ENCODE measurements at places on chromosomes 1 and 21.
A peak's percentile ranks its signal among the peaks of the same experiment; 100 is the strongest.

- no peak for DNase-seq
Measured at GRCh38 chr1:183517401-183517800, 45.1 kb downstream of the SMG7 start.

- DNase-seq: no peak
Measured at GRCh38 chr1:11331036-11331944, 58.3 kb downstream of the UBIAD1 start.

- DNase-seq: no peak
Measured at GRCh38 chr1:34709547-34709946, 45.3 kb upstream of the GJB5 start.

DNA sequence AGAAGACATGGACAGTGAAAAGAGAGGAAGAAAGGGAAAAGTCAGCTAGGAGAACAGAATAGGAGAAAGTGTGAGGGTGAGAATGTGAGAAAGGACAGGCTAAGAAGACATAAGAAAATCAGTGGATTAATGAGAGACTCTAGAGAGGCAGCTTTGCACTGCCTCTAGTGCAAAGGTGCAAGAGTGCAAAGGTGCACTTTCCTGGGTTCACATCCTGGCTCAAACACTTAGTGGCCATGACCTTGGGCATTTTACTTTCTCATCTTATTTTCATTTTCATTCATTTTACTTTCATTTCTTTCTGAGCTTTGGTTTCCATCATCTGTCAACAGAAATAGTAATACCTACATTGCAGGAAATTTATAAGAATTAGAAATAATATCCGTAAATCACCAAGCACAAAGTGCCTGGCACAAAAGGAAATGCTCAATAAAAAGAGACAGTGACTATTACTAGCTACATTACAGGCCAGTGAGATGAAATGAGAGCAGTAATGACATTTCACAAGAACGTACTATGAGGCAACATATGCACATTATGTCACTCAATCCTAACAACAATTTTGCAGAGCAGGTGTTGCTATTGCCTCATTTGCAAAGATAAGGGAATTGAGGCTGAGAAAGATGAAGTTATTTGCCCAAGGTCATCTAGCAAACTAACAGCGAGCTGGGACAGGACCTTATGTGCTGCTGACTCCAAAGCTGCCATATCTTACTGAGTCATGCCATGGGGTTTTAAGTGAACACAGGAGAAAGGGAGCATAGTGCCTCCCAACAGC lies 107.0 kb upstream of the TLR5 start:
- no peak for DNase-seq

- no peak for DNase-seq
Measured at GRCh38 chr1:109793089-109793485, 29.4 kb upstream of the EPS8L3 start.

DNA sequence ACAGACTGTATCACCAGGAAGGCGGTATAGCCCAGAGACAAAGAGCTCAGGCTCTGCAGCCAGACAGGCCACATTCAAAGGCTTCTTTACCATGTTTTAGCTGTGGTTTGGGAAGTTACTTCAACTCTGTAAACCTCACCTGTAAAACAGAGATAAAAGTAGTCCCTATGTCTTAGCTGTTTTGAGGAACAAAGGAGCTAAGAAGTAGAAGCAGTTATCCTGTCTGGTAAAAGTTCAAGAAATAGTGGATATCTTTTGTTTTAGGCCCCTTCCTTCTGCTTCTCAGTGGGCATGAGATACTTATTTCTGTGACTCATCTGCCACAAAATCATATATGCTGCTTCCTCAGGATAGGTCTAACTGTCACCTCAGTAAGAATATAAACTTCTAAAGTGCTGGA lies 6.5 kb downstream of the CD34 start:
- DNase-seq: no peak

- no peak for DNase-seq
Measured at GRCh38 chr1:177282976-177283375, 112.2 kb downstream of the BRINP2 start.

DNA sequence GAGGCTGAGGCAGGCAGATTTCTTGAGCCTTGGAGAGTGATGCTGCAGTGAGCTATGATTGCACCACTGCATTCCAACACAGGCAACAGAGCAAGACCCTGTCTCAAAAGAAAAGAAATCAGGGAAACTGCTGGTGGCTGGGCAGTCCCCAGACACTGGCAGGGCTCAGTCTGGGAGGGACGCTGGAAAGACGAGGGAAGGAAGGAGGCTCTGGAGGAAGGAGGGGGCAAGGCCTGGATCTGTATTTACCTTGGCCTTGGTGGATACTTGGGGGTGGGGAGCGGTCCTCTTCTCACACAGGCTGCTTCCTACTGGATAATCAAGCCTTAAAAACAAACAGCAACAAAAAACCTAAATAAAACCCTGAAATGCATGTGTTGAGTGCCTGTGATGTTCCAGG lies 24.4 kb downstream of the KCNQ4 start:
- no peak for DNase-seq

- no peak for DNase-seq
Measured at GRCh38 chr1:98342566-98342965, 319.0 kb upstream of the SNX7 start.

DNA sequence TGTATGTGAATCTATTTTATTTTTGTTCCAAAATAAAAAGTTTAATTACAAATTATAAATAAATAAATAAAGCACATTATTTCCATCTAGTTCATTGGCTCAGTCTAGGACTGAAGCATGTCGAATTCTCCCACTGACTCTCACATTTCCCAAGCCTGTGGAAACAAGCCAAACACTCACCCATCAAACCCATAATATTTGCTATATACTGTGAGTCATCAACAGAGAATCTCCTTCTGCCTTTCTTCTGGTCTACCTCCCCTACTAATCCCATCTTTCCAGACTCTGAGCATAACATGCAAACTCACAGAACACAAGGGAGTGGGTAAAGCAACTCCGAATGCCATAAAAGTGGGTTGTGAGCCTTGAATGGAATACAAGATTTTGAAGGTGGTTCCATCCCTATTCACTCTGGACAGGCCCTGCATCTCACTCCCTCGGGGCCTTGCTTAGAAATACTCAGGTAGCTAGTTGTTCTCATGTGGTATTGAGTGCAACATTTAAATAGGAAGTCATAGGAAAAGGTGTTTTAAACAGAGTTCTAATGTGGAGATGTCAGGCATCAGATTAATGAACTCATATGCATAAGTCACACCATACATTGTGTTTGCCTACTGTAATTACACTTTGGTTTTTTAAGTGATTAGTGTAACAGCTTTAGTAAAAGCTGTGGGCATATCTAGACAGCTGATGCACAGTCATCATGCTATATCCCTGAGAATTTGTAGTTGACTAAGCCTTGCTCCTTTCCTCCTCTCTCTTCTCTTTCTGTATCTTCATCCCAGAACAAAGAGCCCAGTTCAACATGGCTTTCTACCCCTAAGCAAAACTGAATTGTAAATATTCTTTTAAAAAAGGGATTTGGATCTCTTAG lies 47.0 kb downstream of the F5 start:
- DNase-seq: no peak

- no peak for DNase-seq
Measured at GRCh38 chr1:156895927-156896326, 2.4 kb downstream of the PEAR1 start.

DNA sequence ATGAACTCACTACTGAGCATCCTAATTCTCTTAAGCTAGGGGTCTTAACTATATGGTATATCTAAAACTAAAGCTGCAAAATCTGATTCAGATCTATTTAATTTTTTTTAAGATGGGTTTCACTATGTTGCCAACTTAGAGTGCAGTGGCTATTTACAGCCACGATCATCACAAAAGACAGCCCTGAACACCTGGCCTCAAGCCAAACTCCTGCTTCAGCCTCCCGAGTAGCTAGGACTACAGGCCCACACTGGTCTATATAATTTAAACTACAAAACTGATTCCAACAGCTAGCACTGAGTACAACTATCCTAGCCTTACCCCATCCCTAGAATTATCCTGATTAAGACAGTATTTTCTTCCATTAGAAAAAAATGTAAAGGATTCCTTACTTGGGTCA lies 37.1 kb downstream of the EIF4G3 start:
- no peak for DNase-seq

DNA sequence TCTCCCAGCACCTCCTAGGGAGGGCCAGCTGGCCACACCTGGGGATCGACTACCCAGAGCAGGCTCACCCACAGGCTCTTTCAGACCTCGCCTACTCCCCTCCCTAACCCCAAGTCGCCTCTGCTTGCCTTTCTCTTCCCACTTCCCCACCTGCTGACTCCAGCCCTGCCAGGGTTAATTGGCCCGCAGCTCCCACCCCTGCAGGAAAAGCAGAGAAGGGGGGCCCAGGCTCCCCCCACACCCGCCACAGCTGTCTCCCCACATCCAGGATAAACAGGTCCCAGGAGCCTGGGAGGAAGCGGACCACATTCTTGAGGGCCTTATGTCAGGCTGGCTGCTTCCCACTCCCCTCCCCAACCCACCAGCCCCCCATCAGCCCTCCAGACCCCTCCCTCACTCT lies 45.0 kb downstream of the TAS1R2 start:
- no peak for DNase-seq

- no peak for DNase-seq
Measured at GRCh38 chr1:85573322-85573721, 7.2 kb upstream of the CCN1 start.

GRCh38 chr1:97870589-97870988 lies 50.2 kb downstream of the DPYD start:
- DNase-seq: no peak

- no peak for DNase-seq
Measured at GRCh38 chr1:6864166-6864565, 78.9 kb downstream of the CAMTA1 start.

GRCh38 chr1:174200746-174201145 lies 41.4 kb downstream of the RABGAP1L start:
- no peak for DNase-seq

GRCh38 chr1:64679177-64679576 lies 65.7 kb upstream of the RAVER2 start:
- DNase-seq: no peak

GRCh38 chr21:41651406-41651805 lies 115.4 kb downstream of the RIPK4 start:
- DNase-seq: no peak

GRCh38 chr1:59445040-59445439 lies 148.1 kb downstream of the FGGY start:
- no peak for DNase-seq

DNA sequence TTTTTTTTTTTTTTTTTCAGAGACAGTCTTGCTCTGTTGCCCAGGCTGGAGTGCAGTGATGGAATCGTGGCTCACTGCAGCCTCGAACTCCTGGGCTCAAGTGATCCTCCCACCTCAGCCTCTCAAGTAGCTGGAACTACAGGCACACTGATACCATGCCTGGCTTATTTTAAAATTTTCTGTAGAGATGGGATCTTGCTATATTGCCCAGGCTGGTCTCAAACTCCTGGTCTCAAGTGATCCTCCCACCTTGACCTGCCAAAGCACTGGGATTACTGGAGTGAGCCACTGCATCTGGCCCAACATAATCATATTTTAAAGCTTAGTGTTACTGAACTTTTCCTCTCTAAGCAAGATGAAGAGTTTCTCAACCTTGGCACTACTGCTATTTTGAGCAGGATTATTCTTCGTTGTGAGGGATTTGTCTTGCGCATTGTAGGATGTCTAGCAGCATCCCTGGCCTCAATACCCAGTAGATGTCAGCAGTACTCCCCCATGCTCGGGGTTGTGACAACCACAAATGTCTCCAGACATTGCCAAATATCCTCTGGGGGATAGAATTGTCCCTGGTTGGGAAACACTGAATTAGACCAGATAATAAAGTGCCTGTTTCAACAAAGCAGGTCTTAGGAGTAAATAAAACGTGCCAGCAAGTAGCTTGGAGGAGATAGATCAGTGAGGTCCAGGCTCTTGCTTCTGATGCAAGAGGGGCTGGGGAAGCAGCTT lies 15.1 kb upstream of the THRAP3 start:
- DNase-seq: no peak

- no peak for DNase-seq
Measured at GRCh38 chr1:37347104-37347649, 127.2 kb upstream of the ZC3H12A start.

- DNase-seq: no peak
Measured at GRCh38 chr1:53627031-53627430, 111.9 kb downstream of the GLIS1 start.

- no peak for DNase-seq
Measured at GRCh38 chr1:235011599-235012435, 116.8 kb downstream of the TOMM20 start.

- DNase-seq: no peak
Measured at GRCh38 chr1:199843861-199844260, 183.6 kb upstream of the NR5A2 start.

DNA sequence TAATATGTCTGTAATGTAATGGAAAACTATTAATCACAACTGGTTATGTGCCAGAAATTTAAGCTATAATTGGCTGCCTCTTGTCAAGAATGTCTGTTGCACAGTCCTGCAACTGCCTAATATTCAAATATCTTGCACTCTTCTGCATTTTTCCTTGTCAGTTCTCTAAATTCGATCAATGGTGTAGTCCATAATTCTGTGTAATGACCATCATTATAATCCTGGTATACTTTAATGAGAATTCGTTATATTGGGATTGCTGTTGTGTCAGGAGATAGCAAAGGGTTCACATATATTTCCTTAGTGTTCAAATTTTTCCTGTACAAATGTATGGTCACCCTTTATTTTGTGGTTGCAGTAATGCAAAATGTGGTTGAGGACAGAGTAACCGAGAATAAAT lies 4.8 kb downstream of the NTNG1 start:
- DNase-seq: peak; percentile 6

GRCh38 chr1:180133193-180133592 lies 21.5 kb upstream of the QSOX1 start:
- DNase-seq: no peak

GRCh38 chr1:154747740-154748404 lies 122.2 kb downstream of the KCNN3 start:
- DNase-seq: peak; percentile 86

GRCh38 chr1:83909687-83910086 lies 89.2 kb downstream of the TTLL7 start:
- DNase-seq: no peak

DNA sequence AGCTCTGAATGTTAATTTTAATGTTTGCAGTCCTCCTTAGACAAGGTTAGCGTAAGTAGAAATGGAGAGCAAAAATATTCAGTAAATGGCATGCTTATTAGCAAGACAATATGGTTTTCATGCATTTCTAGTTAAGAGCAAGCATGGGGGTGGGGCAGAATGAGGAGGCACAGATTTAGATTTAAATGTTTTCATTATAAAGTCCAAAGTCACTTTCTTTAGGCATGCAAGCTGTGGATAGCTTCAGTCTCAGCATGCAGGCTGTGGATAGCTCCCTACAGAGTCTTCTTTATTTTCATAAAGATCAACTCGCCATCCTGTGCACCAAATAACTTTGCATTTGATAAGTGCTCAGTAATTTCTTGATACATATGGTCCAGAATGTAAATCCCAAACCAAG lies 1294.5 kb upstream of the ADGRL2 start:
- DNase-seq: no peak

DNA sequence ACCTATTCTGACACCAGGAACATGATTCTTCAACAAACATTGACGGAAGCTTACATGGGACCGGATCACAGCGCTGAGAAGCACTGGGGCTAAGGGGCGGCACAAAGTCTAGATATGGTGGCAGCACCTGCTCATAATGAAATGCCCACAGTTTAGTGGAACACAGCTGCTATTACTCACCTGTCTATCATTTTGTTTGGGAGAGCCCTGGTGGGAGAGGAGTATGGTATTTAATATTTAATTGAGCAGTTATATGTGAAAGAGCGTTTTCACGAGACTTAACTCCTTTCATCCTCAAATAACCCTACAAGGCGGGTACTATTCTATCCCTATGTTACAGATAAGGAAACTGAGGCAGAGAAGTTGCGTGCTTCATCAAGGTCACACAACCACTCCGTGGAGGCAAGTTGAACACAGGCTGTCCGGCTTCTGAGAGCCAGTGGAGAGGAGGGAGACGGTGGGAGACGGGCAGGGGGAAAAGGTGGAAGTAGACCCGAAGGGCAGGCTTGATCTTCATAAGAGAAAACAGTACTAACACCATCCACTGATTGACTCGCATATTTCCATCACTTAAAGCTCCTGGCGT lies 790 bp upstream of the TSNAX start:
- DNase-seq: no peak

Data from NCI-H1694 (cell line).